ENCODE measurements at places on chromosomes 13 and 19.

- DNase-seq, result no peak
Measured at GRCh38 chr19:3506384-3507340, 551 bp downstream of the FZR1 start.

- DNase-seq, result no peak
Measured at GRCh38 chr13:93765062-93765461, 538.5 kb downstream of the GPC6 start.

GRCh38 chr13:44698066-44698465 is 121.9 kb upstream of the TSC22D1 start:
- peak; percentile 68 for DNase-seq

GRCh38 chr13:59745392-59745788 is 418.3 kb downstream of the DIAPH3 start:
- DNase-seq, result no peak

DNA sequence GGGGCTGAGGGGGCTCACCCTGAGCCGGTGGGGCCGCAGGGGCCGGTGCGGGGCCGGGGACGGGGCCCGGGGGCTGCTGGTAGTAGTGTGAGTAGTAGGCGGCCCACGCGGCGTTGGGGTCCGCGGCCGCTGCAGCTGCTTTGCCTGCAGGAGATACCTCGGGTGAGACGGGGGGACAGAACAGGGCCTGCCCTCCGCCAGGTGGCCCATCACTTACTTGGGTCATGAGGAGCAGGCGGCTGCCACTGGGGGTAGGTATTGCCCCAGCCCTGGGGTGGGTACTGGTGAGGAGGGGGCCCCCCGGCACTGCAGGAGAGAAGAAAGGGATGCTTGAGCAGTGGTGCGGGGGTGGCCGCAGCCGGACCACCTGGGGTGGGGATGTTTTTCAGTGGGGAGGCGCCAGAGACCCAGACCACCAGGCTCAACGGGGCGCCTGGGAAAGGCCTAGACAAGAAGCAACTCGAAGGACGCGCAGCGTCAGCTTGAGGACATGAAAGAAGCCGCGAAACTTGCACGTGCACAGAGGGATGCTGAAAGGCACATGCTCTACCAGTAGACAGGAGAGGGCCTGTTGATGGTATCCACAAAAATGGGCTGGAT is 8.9 kb downstream of the KHSRP start:
- no peak for DNase-seq

DNA sequence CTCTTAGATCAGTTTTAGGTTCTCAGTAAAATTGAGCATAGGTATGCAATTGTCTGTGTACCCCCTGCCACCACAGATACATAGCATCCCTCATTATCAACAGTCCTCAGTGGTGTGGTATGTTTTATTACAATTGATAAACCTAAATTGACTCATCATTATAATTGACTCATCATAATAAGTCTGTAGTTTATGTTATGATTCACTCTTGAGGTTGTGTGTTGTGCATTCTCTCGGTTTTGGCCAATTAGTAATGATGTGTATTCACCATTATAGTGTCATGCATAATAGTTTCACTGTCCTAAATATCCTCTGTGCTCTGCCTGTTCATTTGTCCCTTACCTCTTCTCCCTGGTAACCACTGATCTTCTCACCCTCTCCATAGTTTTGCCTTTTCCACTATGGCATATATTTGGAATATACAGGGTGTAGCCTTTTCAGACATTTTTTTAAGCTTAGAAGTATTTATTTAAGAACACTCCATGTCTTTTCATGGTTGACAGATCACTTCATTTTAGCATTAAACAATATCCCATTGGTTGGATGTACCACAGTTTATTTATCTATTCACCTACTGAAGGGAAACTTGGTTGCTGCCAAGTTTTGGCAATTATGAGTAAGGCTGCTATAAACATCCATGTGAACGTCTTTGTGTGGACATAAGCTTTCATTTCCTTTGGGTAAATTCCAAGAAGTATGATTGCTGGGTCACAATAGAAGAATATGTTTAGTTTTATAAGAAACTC is 1620.6 kb upstream of the MIR17HG start:
- no peak for DNase-seq

GRCh38 chr19:41895745-41896580 is 13.0 kb downstream of the ARHGEF1 start:
- DNase-seq, result no peak

- no peak for DNase-seq
Measured at GRCh38 chr13:27211771-27212364, 39.5 kb upstream of the RPL21 start.

DNA sequence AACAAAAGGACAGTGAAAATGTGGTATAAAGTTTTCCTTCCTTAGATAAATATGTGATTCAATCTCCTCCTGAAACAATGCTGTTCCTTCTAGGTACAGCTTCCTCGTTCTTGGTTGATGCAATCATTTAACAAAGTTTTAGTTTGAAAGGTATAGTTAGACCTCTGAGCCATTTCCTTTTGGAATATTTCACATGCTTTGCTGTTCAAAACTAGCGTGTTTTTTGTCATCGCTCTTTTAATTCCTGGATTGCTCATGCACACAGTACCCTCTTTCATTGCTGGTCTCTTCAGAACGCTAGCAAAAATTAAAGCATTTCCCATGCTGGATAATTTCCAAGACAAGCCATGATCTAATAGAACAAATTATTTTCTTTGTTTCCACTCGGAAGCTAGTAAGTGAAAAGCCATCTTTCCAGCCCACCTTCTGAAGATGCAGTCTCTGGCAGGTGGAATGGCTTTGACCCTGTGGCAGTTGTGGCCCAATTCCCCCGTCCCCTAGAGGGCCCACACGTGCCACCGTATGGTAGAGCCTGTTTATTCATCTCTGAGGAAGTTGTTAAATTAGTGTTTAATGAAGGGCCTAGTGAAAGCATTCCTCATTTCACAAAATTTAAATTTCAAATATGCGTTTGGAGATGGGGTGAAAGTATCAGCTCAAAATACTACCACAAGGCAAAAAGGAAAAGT is 1040.6 kb upstream of the SLC10A2 start:
- DNase-seq, result no peak

GRCh38 chr19:6750062-6750461 is 10.6 kb downstream of the TRIP10 start:
- no peak for DNase-seq

DNA sequence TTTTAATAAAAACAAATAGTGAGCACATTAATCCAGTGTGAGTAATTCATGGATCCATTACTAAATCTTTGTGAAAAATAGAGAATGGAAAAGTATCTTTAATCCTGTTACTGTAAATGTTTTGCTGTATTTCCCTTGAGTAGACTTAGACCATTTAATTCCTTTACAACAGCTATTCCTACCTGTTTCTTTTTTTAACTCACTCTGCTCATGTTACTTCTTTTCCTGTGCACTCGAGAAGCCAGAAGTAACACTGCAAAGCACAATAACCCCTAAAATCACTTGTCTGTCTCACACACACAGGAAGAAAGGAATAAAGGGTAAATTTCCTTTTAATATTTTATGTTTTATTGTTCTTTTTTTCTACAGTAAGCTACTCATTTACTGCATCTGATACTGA is 244.3 kb downstream of the SHISA2 start:
- DNase-seq, result no peak

DNA sequence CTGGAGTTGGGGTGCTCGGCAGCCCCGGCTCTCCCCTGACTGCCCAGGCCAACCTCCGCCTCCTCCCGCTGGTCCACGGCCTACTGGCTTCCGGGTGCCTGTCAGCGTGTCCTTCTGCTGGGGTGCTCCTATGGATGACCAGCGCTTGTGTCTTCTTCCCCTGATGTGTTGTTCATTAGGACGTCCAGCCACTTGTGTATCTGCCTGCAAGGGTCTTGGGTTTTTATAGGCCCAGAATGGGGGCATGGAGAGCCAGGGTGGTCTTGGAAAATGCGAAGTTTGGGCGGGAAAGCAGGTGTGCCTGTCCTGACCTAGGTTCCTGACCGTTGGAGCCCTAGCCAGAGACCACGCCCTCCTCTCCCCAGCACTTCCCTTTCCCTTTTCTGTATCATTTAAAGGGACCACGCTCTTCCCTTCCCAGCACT is 139.8 kb downstream of the SLITRK5 start:
- DNase-seq, result no peak

DNA sequence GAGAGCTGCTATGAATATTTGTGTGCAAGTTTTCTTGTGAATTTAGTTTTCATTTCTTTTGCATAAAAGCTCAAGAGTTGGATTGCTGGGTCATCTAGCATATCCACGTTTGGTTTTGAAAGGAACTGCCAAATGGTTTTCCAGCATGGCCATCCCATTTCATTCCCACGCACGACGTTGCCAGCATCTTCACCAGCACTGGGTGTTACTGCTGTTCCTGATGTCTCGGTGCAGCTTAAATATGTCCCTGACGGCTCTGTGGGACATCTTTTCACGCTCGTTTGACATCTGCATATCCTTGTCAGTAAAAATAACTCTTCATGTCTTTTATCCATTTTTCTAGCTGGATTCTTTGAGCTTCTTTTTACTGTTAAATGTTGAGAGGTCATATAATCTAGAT is 123.7 kb downstream of the ATP11A start:
- DNase-seq, result no peak

DNA sequence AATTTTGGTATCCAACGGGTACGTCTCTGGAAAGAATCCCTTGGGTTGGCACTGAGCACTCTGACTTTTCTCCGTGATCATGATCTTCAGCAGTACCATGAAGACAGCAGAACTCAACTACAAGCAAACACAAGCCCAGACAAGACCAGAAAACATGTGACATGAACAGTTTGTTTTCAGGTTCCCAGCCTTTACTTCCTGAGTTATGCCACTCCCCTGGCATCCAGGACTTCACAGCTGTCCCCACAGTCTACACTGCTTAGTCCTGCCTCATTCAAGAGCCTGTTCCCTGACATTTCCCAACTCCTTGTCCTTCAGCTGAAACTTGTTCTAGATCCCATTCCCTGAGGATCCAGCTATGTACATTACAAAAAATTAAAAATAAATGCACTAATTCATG is 4.9 kb upstream of the N4BP2L1 start:
- DNase-seq, result no peak

DNA sequence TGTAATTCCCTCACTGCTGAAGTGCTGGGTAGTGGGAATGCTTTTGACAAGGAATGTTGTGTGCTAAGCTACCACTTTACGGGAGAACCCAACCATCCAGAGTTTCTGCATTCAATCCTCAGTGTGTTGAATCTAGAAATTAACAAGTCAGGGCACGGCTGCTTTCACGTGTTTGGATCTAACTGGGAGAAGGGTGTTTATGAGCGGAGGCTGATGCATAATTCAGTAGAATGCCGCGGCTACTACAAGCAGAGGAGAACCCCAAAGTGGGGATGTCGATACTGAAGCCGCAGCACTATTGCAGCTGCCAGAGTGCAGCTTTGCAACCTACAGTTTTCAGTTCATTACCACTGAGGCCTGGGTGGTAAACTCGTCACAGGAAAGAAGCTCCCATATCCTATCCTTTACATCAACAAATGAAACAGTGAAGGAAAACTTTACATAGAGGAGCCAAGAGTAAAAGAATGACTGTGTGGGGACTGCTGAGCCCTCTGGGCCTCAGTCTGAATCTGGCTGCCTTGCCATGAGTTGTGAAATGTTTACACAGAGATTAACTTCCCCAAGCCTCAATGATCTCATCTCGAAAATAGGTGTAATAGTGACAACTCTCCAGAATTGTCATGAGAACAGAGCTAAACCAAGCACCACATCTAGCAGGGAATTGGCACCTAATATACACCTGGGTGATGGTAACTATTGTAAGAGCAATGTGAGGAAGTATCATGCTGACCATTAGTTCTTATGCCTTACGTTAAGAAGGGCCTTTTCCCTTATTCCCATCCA is 531.7 kb downstream of the MYO16 start:
- no peak for DNase-seq

GRCh38 chr19:13053238-13053637 is 49.4 kb downstream of the LYL1 start:
- DNase-seq, result no peak

DNA sequence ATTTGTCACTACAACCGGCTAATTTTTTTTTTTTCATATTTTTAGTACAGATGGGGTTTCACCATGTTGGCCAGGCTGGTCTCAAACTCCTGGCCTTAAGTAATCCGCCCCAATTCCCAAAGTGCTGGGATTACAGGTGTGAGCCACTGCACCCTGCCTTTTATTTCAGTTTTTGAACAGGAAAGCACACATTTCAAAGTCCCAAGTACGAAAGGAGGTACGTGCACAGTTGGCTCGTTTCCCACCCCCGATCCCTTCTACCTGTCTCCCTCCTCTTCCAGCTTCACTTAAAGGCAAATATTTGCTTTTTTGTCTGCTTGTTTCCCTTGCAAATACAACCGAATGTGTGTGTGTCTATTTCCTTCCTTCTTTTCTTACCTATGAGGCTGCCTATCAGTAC is 30.5 kb downstream of the ZIC5 start:
- no peak for DNase-seq

DNA sequence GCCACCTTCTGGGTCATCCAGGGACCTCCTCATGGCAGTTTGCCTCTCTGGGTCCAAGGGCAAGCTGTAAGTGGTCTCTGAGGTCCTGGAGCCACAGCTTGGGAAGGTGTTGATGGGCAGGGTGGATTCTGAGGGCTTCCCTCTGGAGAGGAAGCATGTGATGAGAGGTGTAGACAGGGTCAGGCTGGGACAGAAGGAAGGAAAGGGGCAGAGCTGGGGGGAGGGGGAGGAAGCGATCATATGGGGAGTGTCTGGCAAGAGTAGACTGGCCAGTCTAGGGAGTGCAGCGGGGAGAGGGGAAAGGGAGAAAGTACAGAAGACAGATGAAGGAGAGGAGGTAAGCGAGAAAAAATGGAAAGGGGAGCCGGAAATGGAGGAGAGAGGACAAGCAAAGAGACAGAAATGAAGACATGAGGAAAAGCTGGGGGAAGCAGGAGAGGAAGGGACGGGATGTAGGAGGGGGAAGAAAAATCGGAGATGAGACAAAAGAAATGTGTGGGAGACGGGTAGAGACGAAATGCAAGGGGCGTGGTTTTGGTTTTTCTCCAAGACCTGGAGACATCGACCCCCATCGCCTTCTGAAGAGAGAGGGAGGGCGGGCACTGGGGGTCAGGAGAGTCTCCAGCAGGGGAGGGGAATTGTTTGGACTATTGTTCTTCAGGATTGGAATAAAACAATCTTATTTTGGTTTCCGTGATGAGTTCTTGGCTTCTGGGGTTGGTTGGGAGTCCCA is 26.6 kb downstream of the ZSWIM9 start:
- DNase-seq, result no peak

GRCh38 chr13:28705461-28706083 is 13.2 kb downstream of the SLC46A3 start:
- peak; percentile 46 for DNase-seq

GRCh38 chr13:23806874-23807526 is 82.2 kb downstream of the MIPEP start:
- no peak for DNase-seq

- DNase-seq, result no peak
Measured at GRCh38 chr19:47699360-47699917, 13.8 kb upstream of the EHD2 start.

Data from putamen (tissue), 1 donor.